T-helper 2 cell (primary cell): ENCODE measurements at places on chromosomes 5 and 9.

GRCh38 chr5:17304282-17304681, 86.9 kb downstream of the BASP1 start:
- DNase-seq = no peak

DNA sequence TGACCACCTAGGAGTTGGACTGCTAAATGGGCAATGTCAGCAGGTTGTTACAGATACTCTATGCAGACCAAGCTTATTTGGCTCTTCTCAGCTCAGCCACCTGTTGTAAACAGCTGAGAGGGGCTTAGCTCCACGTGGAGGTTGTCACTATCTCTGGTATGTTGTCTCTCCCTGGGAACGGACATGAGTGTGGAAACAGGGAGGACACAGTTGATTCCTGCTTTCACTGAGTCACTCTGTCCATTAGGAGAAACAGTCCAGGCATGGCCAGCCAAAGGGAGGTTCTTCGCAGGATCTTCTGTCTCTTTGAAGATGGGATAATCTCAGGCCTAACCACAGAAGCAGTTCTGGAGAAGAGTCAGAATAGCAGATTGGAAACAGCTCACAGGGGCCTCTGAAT, 121.2 kb downstream of the PALM2AKAP2 start:
- DNase-seq = no peak

GRCh38 chr5:89320421-89321277, 437.7 kb upstream of the MEF2C start:
- no peak for DNase-seq

DNA sequence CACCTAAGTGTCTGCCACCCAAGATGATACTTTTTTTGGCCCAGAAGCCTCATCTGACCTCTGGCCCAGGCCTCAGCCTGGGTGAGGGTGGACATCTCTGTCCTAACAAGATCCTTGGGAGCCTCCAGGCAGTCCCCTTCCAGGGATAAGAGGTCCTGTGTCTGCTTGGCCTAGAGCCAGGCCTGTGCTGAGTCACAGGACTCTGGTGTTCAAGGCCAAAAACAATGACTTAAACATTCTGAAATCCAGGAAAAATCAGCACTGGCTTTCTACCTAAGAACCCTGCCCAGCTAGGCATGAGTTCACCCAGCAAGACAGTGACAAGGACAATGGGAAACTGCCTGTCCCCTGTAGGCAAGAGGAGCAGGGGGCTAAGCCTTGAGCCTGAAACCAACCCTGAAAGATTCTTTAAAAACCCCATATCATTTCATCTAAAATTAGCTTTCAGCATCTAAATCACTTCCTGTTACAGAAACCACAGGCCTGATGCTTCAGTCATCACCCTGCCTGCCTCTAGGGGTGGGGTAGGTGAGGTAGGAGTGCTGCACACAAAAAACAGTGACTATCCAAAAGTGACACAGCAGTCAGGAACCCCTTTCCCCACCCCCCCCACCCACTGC, 29.9 kb downstream of the CSF2 start:
- DNase-seq = peak; percentile 64

DNA sequence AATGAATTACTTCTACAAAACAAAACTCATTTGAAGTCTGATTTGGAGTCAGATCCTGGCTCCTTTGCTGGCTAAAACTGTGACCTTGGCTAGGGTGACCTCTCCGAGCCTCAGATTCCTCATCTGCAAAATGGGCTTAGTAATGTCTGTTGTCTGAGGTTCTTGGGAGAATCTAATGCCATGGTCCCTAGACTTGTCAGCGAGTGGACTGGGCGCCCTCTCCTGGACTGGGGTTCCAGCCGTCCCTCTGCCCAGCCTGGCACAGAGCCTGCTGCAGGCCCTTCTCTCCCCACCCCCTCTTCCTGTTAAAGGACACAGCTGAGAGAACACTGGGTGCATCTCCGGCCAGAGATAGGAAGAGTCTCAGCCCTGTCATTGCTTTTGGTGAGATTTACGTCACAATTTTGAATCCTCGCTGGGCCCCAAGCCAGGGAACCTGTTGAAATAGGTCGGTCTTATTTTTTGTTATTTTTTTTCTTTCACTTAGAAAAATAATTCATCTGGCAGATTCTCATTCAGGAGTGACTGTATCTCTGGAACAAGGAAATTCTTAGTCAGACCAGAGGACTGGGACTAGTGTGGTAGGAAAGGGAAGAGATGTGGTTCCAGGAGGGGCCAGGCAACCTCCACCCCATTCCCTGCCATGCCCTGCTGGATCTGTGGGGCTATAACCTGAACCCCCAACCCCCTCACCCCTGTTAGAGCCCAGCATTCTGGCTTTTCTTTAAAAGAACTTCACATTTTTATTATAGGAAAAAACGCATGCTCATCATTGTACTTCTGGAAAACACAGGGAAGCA, 48.2 kb upstream of the RPL26L1 start:
- no peak for DNase-seq

DNA sequence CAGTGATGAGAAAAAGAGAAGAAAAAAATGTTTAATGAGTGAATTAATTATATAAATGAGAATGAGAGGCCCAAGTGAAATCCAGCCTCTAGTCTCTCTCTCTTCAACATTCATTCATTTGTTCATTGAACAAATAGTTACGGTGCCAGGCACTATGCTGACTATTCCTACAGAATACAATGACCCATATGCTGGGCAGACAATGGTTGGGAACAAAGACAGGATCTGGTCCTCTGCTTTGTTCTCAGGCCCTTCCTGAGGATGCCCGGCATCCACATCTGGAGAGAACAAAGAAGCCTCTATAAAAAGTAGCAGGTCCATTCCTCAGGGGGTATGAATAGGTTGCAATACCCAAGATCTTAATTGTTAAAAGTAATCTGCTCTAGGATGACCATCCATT, 6.9 kb downstream of the ADAM19 start:
- no peak for DNase-seq

GRCh38 chr5:160966921-160967320, 114.9 kb upstream of the ATP10B start:
- no peak for DNase-seq

DNA sequence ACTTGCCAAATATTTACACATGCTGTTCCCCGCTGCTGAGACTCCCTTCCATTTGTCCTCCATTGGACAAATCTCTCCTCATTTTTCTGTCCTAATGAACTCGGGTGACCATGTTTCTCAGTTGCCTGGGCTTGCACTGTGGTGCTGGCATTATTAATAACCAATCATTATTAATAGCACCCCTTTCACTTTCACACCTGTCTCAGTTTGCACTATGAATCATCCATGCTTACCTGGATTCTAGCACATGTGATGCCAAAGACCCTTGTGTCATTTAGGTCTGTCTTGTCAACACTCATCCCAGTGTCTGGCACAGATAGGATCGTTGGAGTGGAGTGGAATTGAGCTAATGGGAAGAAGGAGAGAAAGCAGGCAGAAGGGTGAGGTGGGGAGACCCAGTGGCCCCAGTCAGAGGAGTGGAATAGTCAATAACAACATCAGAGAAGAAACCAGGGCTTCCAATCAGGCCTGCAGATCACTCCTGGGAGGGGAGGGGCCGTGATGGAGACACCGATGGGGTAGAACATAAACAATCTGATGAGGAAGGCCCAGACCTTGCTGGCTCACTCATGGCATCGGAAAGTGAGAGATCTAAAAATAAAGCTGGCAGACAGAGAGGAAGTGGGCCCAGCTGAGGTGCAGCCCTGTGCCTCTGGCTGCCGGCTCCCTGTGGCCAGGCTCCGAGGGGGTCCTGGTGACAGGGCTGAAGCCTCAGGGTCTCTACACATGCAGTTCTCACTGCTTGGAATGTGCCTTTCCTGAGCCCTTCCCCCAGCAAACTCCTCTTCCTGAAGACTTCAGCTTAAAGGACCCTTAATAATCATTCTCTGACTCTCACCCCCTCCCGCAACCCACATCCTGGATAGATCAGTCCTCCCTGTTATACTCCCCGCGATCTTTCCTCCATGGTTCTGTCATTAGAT, 33.5 kb upstream of the CRB2 start:
- no peak for DNase-seq

- no peak for DNase-seq
These were observed 205.2 kb upstream of the MAP3K1 start for GRCh38 chr5:56610093-56610698.

DNA sequence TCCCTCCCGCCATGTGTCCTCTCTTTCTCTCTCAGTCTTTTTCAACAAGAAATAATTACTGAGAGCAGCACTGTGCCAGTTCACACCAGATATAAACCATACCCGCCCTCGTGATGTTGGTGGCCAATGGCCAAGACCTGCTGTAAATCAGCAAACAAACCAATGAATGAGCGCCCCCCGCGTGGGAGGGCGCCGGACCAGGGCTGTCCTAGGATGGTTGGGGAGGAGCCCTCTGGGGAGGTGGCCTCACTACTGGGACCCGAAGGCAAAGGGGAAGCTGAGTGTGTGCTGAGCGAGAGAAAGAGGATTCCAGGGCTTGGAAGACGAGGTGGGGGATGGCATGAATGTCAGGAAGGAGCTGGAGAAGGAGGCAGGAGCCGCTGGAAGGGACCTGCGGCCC, 51.2 kb upstream of the BARHL1 start:
- no peak for DNase-seq

GRCh38 chr5:145554399-145554798, 280.7 kb downstream of the PRELID2 start:
- no peak for DNase-seq

- DNase-seq = no peak
These were observed 184.8 kb upstream of the RASEF start for GRCh38 chr9:83247732-83248131.

DNA sequence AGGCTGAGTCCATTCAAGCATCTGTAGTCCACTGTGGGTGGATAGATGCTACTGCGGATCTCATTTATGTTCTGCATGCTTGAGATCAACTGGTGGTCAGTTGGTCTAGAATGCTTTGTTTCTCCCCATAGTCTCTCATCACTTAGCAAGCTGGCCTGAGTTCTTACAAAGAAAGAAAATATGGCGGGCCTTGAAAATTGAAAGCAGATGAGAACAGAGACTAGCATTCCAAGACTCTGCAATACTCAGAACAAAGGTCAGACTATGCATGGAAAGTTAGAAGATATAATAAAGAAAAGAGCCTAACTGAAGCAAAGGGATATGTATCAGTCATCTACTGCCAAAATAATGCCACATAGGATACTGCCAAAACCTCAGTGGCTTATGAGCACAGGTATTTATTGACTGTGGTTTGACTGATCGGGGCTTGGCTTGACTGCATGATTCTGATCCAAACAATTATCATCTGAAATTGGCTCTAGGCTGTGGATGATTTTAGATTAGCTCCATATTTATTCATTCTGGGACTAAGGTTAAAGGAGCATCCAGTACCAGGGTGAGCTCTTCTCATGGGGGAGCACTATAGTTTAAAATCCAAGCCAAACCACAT, 258.9 kb downstream of the TAF11L14 start:
- DNase-seq = no peak

DNA sequence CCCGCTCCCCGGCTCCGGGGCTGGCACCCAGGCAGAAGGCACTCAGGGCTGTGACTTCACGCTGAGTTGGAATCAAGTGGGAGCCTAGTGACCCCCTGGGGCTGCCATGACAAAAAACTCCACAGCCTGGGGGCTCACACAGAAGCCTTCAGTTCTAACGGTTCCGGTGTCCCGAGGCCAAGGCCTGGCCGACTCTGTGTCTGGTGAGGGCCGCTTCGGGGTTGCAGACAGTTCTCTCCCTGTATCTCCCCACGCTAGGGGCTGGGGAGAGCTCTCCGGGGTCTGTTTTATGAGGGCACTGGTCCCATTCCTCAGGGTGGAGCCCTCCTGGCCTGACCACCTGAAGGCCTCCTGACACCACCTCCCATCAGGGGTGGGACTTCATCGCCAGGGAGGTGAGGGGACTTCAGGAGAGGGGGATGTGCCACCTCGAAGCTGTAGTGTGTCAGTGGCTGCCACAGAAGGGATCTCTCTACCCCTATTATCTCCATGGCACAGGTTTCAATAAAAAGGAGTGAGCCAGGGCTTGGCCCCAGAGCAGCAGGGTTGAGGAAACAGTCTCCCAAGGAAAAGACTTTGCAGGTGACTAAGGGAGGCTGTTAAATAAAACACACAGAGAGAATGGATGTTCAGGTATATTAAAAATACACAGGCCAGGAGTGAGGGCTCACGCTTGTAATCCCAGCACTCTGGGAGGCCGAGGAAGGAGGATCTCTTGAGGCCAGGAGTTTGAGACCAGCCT, 1.5 kb upstream of the SLC6A3 start:
- no peak for DNase-seq

- DNase-seq = no peak
These were observed 41.1 kb downstream of the STC2 start for GRCh38 chr5:173287086-173287485.

DNA sequence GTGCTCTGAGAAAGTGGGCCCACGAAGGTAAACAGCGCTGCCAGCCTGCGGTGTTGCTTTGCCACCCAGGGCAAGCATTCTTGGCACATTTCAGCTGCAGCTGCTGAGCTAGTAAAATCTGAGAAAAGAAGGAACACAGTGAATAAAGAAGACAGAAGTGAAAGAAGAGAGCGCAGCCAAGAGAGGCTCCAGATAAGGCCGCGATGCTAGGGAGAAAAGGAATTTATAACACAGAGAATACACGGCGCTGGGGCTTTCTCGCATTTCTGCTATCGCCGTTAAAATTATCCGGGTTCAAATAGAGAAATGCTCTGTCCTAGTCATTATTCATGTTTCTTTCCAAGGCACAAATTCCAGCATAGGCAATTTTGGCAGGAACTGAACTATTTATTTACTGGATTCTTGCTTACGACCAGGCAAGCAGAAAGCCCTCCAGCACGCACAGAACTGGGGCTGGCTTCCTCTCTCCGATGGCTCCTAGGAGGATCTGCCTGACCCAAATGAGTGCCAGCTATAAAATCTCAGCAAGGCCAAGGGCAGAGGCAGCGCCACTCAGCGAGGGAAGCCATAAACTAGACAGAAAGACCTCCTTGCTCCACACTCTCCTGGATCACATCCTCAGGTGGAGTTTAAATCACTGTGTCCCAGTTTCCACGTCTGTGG, 111.2 kb downstream of the ATPSCKMT start:
- no peak for DNase-seq

DNA sequence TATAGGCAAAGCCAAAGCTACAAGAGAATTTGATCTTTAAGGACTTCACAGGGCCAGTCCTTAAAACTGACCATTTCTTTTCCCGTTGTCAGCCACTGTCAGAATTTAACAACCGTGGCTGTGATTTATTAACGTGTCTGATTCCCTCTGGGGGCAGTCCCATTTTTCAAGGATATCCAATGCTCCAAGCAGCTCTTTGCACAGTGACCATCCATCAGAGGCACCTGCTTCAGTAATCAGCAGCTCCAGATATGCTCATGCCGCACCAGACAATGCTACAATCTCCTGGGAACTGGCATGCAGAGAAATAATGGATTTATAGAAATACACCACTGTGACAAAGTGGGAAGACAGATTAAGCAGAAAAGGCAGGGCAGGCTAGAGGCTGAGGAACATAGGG, 163.3 kb upstream of the PPP1R2B start:
- DNase-seq = no peak

GRCh38 chr5:124593952-124594351, 152.5 kb downstream of the ZNF608 start:
- DNase-seq = no peak

GRCh38 chr5:123391009-123391408, 32.2 kb downstream of the CEP120 start:
- DNase-seq = no peak
